ENCODE measurements at places on chromosomes 5 and 9.
A peak's percentile ranks its signal among the peaks of the same experiment; 100 is the strongest.

DNA sequence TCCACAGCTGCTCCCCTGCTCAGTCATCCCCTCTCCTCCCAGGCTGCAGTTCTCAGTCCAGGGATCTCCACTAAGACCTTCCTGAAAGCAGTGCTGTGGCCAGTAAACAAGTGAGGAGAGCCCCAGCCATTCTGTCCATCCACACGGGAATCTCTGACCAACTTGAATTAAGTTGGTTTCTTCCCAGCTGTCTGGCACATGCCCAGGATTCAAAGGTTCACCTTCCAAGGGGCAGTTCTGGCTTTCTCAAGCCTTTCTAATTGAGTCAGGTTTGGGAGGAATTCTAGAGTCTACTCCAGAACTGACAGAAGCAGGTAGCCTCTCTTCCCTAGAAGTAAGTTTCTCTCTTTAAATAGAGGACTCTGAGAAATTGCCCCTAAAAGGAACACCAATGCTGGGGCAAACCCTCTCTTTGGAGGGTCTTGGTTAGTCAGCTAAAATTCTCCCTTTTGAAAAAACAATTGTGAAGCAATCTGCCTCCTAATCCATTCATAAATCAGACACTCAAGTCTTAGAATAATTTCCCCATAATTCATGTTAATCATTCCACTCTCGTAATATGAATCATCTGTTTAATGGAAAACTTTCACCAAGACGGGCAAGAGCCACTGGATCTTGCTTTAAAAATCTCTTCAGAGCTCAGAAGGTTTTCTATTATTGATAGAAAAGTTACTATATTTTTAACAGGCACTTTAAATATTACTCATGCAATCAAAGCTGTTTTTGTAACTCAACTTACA, 133.8 kb downstream of the SPOCK1 start:
- no peak for DNase-seq

DNA sequence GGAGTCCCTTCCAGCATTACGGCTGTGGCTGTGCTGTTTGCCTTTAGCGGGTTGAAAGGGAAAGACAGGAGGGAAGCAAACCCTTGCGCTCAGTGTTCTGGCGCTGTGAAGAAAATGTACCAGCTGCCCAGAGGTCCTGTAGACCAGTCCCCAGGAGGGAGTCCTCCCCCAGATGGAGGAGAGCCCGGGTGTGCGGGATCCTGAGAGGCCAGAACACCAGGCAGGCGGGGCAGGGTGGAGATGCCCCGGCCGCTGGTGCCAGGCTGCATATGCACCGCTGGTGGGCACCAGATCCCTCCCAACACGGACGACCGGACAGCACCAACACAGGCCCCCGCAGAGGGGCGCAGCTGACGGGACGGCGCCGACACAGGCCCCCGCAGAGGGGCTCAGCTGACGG, 37.2 kb upstream of the SLC9A3 start:
- no peak for DNase-seq

DNA sequence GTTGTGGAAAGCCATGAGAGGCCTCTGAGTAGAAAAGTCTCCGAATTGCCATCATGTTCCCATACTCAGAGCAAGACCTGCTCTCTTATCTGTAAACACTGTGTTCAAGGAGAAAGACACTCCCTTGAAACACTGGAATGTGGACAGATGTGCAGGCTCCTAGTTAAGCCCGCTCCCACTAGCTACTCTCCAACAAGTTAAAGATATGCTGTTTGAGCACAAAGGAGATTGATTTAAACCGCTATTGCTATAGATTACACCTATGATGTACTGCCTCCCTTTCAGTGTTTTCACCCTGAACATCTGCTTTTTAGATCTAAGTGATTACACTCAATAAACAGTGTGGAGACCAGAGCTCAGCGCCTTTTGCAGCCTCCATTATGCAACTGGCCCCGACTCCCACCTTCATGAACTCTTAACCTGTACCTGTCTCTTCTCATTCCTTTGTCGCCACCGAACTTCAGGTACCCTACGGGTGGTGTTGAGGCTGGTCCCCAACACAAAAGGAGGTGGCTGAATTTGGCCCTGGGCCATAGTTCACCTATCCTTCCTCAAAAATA, 47.5 kb downstream of the TMEM245 start:
- DNase-seq, result no peak

DNA sequence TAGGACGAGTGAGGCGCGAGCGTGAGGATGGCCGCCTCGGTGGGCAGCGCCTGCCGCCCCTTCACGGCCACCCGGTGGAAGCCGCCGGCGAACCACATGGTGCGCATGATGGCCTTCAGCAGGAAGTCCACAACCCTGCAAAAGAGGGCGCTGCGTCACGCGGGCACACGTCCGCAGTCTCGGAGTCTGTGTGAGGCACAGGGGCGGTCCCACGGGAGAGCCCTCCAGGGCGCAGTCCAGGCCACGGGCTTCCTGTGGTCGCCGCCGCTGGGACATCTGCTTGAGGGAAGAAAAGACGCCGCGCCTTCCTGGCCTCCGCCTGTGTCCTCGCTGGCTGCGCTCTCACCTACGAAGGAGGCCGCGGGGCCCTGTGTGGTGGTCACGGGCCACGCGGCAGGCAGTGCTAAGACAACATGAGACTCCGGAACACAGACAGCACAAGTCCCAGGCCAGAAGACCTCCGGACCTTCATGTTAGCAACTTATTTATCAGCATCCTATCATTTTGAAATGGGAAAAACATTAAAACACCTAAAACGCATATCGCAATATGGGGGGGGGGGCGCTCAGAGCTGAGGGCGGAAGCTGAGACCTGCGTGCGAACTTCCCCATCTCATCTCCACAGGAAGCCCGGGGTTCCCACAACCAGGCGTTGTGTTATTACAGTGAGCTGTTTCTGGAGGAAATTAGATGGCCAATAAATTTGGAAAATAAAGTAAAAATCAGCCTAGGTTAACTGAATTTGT, 28.8 kb downstream of the LPCAT1 start:
- peak; percentile 21 for DNase-seq

DNA sequence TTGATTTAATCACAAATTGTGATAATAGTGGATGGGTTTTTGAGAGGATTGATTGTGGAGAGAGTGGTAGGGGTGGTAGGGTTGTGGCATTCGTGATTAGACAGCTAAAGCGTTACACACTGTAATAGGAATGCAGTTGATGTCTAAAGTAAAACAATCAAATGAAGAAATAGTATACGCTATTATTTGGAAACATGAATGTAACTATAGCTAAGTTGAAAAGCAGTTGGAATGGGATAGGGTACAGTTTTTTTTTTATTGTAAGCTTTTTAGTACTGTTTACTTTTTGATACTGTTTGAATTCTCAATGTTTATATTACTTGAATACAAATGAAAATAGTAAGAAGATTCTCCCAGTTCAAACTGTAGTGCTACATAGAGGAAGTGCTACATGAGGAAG, 51.8 kb downstream of the RANBP17 start:
- no peak for DNase-seq

DNA sequence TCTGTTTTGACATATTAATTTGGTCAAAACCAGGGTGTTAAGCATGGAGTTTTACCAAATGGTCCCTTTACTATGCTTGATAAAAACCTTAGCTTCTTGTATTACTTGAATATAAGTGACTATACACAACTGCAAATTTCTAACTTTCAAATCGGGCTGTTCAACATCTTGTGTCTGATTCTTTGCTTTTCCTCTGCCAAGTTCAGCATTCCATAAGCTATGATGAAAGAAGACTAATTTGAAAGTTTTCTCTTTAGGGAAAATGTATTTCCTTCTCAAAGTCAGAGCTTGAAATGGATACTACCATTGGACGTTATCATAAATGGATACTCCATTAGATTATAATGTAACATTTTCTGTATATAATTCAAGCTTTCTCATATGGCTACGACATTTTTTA, 792.9 kb downstream of the EFNA5 start:
- no peak for DNase-seq

DNA sequence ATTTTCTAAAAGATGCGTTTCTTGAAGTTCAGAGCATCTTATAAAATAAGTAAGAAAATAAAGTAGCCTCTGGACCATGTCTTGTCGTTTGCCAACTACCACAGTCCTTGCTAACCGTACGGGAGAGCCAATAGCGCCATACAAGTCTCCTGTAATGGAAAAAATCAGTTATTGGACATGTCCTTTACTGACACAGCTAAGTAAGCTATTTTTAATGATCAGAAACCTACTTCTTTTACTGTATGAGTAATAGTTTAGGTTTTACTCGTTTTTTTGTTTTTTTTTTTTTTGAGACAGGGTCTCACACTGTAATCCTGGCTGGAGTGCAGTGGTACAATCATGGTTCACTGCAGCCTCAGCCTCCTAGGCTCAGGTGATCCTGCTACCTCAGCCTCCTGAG, 37.7 kb upstream of the RAPGEF6 start:
- DNase-seq, result no peak

DNA sequence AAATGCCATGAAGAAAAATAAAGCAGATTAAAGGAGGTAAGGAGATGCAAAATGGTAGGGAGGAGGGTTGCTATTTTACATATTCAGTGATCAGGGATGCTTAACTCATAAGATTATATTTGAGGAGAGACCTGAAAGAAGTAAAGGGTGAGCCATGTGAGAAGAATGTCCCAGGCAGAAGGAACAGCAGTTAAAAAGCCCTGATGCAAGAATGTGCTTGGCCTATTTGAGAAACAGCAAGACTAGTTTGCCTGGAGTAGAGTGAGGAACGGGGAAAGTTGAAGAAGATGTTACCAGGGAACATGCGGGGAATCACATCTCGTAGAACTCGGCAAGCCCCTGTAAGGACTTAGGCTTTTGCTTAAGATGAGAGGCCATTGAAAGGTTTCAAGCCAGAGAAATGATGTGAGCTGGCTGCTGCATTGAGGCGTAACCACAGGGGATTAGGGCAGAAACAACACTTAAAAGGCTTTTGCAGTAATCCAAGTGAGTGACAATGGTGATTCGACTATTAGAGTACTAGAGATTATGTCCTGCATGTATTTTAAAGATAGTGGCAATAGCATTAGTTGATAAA, 198.7 kb downstream of the VPS13A start:
- DNase-seq, result no peak

GRCh38 chr5:94442991-94443390, 175.4 kb downstream of the KIAA0825 start:
- no peak for DNase-seq

- no peak for DNase-seq
Measured at GRCh38 chr9:21165516-21165915, 944 bp downstream of the IFNA21 start.

DNA sequence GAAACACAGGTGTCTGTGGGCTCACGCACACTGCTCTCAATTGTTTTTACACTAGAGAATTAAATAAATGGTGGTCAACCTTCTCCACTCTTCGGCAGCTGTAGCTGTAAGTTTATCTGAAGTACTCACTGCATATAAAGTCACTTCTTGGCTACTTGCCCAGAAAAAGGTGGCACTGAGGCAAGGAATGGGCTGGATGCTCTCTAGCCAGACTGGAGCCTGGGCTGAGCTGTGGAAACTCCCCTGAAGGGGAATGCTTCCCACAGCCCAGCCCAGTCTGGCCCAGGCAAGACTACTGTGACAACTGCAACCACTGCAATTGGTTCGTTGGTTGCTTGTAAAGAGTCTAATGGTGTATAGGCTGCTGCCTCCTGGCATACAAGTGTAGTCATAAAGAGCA, 4.5 kb downstream of the LEAP2 start:
- no peak for DNase-seq

- DNase-seq, result no peak
Measured at GRCh38 chr5:82018462-82018861, 46.6 kb downstream of the ATG10 start.

DNA sequence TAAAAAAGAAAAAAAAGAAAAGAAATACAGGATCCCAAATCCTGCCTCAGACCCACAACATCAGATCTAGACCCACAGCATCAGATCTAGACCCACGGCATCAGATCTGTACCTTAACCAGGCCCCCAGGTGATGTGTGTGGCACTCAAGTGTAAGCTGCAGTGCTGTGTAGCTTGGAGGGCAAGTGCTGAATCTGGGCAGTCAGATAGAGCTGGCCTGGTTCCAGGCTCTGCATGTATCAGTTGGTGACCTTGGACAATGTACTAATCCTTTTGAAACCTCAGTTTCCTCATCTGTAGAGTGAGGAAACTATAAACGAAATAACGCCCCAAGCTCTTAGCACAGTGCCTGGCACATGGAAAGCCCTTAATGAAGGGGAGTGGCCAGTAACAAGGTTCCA, 16.7 kb downstream of the COL15A1 start:
- DNase-seq, result no peak

DNA sequence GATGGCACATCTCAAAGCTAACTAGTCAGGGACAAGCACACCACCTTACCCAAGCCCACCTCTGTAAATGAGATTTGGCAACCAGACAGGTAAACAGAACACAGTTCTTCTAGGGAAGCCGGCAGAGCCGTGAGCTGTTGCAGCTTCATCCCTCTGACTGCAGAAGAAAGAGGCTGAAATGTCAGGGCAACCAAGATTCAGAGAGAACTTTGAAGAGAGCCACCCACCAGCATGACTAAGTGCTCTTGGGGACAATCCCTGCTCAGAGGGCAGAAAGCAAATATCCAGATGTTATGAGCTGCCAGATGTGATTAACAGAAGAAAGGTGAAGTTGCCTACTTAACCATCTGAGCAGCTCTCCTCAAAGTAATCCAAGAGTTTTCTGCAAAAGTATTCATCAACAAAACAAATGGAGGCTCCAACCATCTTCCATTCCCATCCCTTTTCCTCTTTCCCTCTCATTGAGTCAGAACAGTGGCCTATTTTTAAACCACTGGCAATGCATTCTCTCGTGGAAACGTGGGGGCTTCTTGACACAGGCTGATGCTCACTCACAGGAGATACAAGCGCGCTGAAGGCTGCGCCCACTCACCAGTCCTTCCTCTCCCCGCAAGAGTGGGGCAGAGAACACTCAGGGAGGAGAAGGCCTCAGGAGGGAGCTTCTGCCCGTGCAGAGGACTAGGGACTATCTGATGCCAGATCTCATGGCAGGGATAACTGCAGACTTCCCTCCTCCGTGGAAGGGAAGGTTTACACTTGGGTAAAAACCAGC, 57.1 kb downstream of the SLIT3 start:
- DNase-seq, result no peak

- DNase-seq, result peak; percentile 69
Measured at GRCh38 chr5:115068239-115069086, 101.2 kb downstream of the TRIM36 start.

GRCh38 chr5:855771-856530, 5.2 kb upstream of the ZDHHC11 start:
- DNase-seq, result no peak

- peak; percentile 57 for DNase-seq
Measured at GRCh38 chr9:108885643-108886348, 23.7 kb downstream of the ACTL7A start.

GRCh38 chr9:126365780-126366179, 39.2 kb downstream of the MVB12B start:
- DNase-seq, result no peak

DNA sequence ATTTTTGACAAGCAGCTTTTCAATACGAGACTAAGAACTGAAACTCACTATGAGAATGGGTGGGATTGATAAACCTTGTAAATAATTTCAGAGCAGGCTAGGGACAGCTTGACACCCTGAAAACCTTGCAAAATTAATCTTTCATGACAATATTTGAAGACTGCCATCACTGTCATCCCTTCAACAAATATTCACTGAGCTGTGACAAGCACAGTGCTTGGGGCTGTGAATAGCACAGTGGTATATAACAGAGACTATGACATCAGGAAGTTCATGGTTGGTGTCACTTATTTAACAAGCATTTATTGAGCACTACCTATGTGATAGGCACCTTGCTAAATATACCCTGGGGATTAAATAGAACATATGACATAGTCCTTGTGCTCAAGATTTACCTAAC, 741.0 kb upstream of the RIOK2 start:
- no peak for DNase-seq

- no peak for DNase-seq
Measured at GRCh38 chr9:135782946-135783345, 81.0 kb downstream of the KCNT1 start.

- no peak for DNase-seq
Measured at GRCh38 chr9:11269036-11269435, 656.2 kb upstream of the PTPRD start.

GRCh38 chr9:86549401-86549811, 195.2 kb upstream of the TUT7 start:
- DNase-seq, result no peak
